ENCODE measurements at places on chromosomes 11 and 22.

GRCh38 chr11:106491751-106492150 lies 414.3 kb downstream of the AASDHPPT start:
- no peaks in the 10 kb centered on the region for H3K4me1 ChIP-seq
- no peak overlapping the region for H3K4me3 ChIP-seq

GRCh38 chr11:10885703-10886363 lies 28.0 kb upstream of the ZBED5 start:
- no peak overlapping the region for H3K4me3 ChIP-seq
- no peak for DNase-seq
- H3K27ac ChIP-seq: no peak overlapping the region
- H3K36me3 ChIP-seq: no peaks in the 10 kb centered on the region
- no peaks in the 10 kb centered on the region for H3K4me1 ChIP-seq
- no peaks in the 10 kb centered on the region for H3K27me3 ChIP-seq

GRCh38 chr11:32062540-32062939 lies 28.3 kb upstream of the RCN1 start:
- peaks cover 10% of the 10 kb centered on the region for H3K4me1 ChIP-seq
- peaks cover 4% of the 10 kb centered on the region for H3K27me3 ChIP-seq
- H3K27ac ChIP-seq: no peak overlapping the region
- DNase-seq: no peak
- H3K36me3 ChIP-seq: no peaks in the 10 kb centered on the region
- H3K4me3 ChIP-seq: no peak overlapping the region

GRCh38 chr11:13026722-13027121 lies 17.6 kb downstream of the RASSF10 start:
- peaks cover 6% of the 10 kb centered on the region for H3K27me3 ChIP-seq
- no peaks in the 10 kb centered on the region for H3K4me1 ChIP-seq
- H3K27ac ChIP-seq: no peak overlapping the region
- H3K4me3 ChIP-seq: no peak overlapping the region

GRCh38 chr11:47451990-47452389 lies 3.1 kb upstream of the RAPSN start:
- H3K36me3 ChIP-seq: no peaks in the 10 kb centered on the region
- no peak for DNase-seq
- H3K4me3 ChIP-seq: no peak overlapping the region
- no peak overlapping the region for H3K27ac ChIP-seq

GRCh38 chr22:23383491-23384361 lies 196.4 kb downstream of the IGLL1 start:
- no peak overlapping the region for H3K4me3 ChIP-seq
- peak; percentile 38 for DNase-seq
- H3K36me3 ChIP-seq: no peaks in the 10 kb centered on the region
- no peak overlapping the region for H3K27ac ChIP-seq
- peaks cover 20% of the 10 kb centered on the region for H3K4me1 ChIP-seq
- H3K27me3 ChIP-seq: no peaks in the 10 kb centered on the region

GRCh38 chr11:108697872-108698473 lies 33.1 kb downstream of the DDX10 start:
- no peaks in the 10 kb centered on the region for H3K27me3 ChIP-seq
- H3K36me3 ChIP-seq: peaks cover 47% of the 10 kb centered on the region
- H3K4me1 ChIP-seq: no peaks in the 10 kb centered on the region
- no peak overlapping the region for H3K27ac ChIP-seq
- DNase-seq: peak; percentile 75

GRCh38 chr22:44628835-44629234 lies 73.2 kb upstream of the PRR5 start:
- DNase-seq: no peak
- no peaks in the 10 kb centered on the region for H3K36me3 ChIP-seq
- no peaks in the 10 kb centered on the region for H3K27me3 ChIP-seq

DNA sequence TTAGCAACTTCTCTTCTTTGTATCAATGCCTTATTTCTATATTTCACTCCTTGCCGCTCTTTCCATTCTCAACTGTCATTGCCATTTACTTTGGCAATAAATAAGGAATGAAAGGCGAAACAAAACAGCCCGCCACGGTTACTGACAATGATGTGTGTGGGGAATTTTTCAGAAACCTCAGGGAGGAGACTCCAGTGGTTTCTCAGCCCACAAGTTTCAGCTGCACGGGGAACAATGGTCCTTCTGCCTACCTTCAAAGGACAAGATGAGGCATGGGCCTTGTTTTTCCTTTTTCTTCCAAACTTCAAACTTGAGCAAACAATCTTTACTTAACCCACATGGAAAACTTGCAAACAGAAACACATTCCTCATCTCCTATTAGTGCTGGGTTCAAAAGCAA lies 409.4 kb downstream of the METTL15 start:
- H3K36me3 ChIP-seq: no peaks in the 10 kb centered on the region
- no peaks in the 10 kb centered on the region for H3K4me1 ChIP-seq
- no peak overlapping the region for H3K27ac ChIP-seq
- DNase-seq: no peak
- no peak overlapping the region for H3K4me3 ChIP-seq
- H3K27me3 ChIP-seq: no peaks in the 10 kb centered on the region

DNA sequence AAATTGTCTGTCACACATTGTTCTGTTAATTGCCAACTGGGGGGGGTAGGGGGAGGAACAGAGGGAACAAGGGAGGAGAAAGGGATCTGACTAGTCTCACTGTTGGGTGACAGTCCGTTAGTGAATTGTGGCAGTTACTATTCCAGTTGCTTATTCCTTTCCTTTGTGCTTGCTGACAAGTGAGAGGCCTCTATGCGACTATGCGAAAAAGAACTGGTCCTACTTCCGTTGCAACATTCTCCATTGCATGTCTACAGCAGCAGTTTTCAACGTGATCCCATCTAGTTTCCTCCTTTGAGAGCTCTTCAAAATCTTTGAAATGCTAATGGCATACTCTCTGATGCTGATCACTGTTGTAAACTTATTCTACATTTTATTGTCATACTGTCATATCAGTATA lies 672.2 kb downstream of the LRRC4C start:
- no peak overlapping the region for H3K4me3 ChIP-seq
- H3K36me3 ChIP-seq: no peaks in the 10 kb centered on the region
- H3K27me3 ChIP-seq: no peaks in the 10 kb centered on the region

GRCh38 chr11:116698080-116698479 lies 74.7 kb downstream of the BUD13 start:
- H3K36me3 ChIP-seq: no peaks in the 10 kb centered on the region
- H3K4me3 ChIP-seq: no peak overlapping the region
- H3K27ac ChIP-seq: no peak overlapping the region
- H3K27me3 ChIP-seq: no peaks in the 10 kb centered on the region
- no peak for DNase-seq
- no peaks in the 10 kb centered on the region for H3K4me1 ChIP-seq

- no peaks in the 10 kb centered on the region for H3K36me3 ChIP-seq
- peaks cover 50% of the 10 kb centered on the region for H3K4me1 ChIP-seq
- DNase-seq: no peak
- H3K27ac ChIP-seq: no peak overlapping the region
Observed at GRCh38 chr11:77450227-77450626, 23.7 kb downstream of the PAK1 start.

DNA sequence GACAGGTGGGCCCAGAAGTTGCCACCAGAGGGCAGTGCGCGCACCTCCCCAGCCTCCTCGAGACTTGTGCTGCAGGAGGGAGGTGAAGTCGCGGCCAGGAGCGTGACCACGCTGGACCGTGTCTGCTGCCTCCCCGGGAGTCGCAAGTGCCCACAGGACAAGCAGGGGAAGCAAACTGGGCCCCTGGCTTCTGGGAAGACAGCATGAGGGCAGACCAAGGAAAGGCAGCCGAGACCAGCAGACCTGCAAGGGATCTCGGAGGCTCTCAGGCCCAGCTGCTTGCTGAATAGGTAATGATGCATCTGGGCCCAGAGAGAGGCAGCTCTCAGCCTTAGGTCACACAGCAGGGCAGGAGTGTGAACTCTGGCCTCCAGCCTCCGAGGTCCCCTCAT lies 17.0 kb upstream of the IL2RB start:
- H3K27ac ChIP-seq: no peak overlapping the region
- no peaks in the 10 kb centered on the region for H3K27me3 ChIP-seq
- no peaks in the 10 kb centered on the region for H3K36me3 ChIP-seq
- no peak overlapping the region for H3K4me3 ChIP-seq
- H3K4me1 ChIP-seq: peaks cover 35% of the 10 kb centered on the region
